NCI-H1930 (cell line): ENCODE measurements at places on chromosomes 4 and X.

DNA sequence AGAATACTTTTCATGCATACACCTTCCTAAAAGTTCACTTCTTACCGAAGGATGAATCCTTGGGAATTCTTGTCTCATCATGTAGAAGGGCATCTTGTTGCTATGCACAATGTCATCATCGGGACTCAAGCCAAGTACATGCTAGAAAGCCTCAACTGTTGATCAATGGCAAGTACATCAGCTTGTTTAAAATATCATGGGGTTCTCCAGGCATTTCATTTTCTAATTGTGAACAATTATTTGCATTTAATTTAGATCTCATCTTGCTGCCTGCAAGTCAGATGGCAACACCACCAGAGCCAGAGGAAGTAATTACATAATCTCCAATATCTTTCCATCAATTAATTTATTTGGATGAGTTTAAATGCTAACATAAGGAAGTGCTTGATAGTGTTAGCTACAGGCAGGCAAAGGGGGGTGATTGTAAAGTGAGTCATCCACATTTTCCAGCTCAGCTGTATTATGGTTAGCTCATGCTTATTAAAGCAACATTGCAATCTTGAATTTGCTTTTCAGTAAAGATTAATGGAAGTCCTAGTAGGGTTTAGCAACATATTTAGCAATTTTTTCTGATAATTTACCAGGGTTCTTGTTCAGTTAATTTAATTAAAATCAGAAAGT is 356.5 kb downstream of the CBLL2 start:
- DNase-seq = no peak

GRCh38 chr4:958696-959337 is 14.6 kb downstream of the DGKQ start:
- no peak for DNase-seq

GRCh38 chrX:1673337-1673736 is 58.5 kb downstream of the ASMT start:
- no peak for DNase-seq

DNA sequence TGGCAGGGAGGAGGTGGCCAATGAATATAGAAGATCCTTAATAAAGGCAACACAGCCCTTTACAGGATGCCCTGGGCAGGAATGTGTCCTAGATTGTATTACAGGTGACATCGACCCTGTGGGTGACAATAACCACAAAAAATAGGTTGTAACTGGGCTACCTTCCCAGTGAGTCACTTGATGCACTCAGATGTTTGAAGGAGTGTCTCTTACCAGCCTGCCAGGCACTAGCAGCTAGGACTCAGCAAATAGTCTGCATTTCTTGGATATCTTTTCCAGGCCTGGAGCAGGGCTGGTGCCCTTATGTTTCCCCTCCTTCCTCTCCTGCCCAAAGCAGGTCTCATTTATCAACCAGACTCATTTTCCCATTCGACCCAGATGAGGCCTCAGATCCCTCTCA is 50.9 kb upstream of the TMEM164 start:
- no peak for DNase-seq

GRCh38 chrX:16130707-16131106 is 7.3 kb downstream of the GRPR start:
- no peak for DNase-seq

GRCh38 chrX:114017086-114017485 is 566.8 kb upstream of the HTR2C start:
- no peak for DNase-seq
